ENCODE measurements at places on chromosomes 6 and 20.
A peak's percentile ranks its signal among the peaks of the same experiment; 100 is the strongest.

DNA sequence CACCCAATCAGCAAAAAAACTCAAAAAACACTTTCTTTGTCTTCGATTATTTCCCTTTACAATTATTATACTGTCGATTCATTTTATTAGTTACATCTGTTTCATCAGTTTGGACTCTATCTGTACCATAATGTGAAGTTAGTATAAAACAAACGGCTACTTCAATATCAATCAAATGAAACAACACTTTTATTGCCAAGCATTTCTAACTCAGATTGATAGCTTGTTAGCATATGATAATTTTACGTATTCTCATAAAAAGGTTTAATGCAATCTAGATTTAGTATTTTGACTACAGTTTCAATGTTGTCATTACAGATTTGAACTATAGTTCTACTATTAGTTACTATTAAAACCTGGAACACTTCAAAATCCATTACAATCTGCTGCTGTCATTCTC is 149.3 kb downstream of the PTPRK start:
- no peak for DNase-seq

GRCh38 chr20:437787-438486 is 24.4 kb downstream of the TBC1D20 start:
- no peak for DNase-seq

DNA sequence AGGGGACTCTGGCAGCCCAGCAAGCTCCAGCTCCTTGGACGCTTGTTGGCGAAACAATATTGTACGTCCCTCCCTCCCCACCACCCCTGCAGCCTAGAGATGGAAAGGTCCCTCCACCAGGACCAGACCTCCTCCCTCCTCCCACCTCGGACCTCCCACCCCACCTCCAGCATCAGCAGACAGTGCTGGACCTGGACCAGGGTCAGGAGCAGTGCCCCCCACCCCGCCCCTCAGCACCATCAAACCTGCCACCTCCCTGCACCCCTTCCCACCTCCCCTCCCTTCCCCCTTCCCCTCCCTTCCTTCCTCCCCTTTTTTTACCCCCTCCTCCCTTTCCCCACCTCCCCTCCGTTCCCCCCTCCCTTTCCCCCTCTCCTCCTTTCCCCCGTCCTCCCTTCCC is 98.4 kb downstream of the TAF4 start:
- no peak for DNase-seq

DNA sequence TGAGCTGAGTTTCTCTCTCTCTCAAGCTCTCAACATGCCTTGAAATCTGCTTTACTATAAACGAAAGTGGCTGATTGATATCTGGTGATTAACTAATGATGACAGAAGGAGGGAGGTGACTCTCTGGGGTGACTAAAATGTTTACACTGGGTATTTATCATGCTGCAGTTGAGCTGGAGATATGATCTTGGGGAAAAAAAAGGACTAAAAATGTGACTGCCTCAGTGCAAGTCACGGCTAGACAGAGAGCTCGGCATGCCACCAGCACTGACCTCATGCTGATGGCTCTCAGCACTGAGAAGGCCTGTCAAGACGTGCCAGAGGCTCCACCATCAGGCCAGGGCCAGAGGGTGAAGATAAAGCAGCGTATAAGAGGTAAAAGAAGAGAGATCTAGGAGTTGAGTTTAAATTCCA is 103.1 kb upstream of the SPACA1 start:
- DNase-seq: no peak

DNA sequence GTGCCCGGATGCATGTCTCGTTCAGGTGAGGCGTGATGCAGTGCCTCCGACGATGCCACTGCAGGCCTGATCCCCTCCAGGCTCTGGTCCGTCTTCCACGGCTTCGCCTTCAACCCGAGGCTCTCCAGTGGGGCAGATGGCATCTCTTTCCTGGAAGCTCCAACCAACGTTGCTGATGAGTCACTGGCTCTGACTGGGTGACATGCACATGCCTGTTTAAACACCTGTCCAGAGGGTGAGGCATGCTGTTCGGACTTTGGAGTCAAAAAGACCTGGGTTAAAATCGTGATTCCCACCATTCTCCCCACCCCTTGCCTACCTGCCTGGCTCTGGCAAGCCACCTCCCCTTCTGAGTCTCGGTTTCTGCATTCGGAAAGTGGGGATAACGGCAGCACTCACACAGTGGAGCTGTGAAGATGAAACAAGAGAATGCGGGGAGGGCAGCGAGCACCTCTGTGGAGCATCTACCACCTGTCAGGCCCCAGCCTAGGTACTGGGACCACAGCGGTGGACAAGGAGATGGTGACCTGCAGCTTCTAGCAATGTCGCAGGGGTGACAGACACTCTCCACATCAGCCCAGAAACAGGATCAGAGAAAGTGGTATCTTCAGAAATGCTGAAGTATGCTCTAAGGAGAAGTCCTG is 8.5 kb upstream of the EDN3 start:
- no peak for DNase-seq

DNA sequence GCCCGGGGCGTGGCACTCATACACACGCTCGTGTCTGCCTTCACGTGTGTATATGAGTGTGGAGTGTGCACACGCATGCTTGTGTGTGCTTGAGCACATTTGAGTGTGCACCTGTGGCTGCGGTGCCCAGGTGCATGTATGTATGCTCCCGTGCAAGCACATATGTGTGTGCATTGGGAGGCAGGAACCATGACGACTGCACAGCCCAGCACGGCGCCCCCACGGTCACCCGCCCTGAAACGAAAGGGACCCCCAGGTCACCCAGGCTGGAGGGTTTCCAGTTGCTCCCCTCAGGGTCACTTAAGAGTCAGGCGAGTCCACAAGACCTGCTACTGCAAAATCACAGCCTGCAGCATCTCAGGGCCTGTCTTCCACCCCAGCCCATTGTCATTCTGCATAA is 94.7 kb downstream of the YTHDF1 start:
- no peak for DNase-seq

DNA sequence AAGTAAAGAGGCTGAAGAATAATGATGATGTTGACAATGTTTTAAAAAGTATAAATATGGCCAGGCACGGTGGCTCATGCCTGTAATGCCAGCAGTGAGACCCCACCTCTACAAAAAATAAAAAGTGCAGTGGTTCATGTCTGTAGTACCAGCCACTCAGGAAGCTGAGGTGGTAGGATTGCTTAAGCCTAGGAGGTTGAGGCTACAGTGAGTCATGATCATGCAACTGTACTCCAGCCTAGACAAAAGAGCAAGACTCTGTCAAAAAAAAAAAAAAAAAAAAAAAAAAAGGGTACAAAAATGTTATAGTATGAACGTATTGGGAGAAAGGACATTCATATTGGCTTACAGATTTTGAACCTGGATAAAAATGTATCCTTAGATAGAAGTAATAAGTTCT is 543.1 kb upstream of the IRAK1BP1 start:
- no peak for DNase-seq

- no peak for DNase-seq
Observed at GRCh38 chr20:23340524-23340923, 10.1 kb upstream of the NXT1 start.

- DNase-seq: no peak
Observed at GRCh38 chr6:82185948-82186535, 61.5 kb downstream of the IBTK start.

DNA sequence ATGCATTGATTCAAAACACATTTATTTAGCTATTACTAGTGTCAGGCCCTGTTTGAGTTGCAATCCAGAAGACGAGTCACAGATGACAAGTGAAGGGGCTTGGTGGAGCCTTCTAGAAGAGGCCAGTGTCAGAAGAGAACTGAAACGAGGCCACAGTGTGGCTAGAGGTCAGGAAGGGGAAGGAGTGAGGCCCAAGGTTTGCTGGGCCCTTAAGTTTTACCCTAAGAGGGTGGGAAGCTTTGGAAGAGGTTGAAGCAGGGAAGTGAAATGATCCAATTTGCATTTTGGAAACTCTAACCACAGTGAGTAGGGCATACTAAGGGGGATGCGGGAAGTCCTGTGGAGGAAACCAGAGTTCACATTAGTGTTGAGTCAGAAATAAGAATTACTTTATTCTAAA is 25.0 kb downstream of the TTK start:
- DNase-seq: no peak

GRCh38 chr6:83168556-83168955 is 24.5 kb downstream of the PGM3 start:
- DNase-seq: no peak

- peak; percentile 48 for DNase-seq
Observed at GRCh38 chr20:53413186-53413631, 180.4 kb downstream of the ZNF217 start.

DNA sequence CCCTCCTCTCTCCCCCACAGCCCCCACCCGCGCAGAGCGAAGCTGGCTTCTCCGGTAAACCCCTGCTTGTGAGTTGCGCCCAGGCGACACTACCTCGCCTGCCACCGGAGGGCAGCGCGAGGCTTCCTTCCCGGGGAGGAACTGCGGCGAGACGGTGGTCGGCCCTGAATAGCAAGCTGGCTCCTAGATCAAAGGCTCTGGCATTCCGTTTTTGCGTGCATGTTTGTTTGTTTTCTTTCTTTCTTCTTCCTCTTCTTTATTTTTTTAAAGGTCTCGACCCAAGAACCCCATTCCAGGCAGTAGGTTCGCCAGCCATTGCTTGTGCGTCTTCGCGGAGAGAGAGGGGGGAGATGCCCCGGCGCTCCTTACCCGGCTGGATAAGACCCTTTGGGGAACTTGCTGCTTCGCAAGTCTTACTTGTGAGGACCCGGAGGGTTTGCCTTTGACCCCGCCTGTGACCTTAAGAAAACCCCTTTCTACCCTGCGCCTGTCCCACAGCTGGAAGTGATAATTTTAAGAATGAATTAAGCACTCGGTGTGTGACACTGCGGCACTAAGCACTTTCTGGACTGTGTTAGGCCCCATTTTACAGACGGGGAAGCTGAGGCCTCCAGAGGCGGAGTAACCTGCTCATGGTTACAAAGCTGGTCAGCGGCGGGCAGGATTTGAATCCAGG is 92.7 kb upstream of the SIRPA start:
- no peak for DNase-seq

GRCh38 chr6:133698272-133698671 is 190.6 kb upstream of the TCF21 start:
- no peak for DNase-seq

GRCh38 chr6:14434916-14435690 is 317.5 kb downstream of the CD83 start:
- no peak for DNase-seq
